Stimulated activated naive CD4-positive, alpha-beta T cell (primary cell): ENCODE measurements at places on chromosomes 5 and 9.

DNA sequence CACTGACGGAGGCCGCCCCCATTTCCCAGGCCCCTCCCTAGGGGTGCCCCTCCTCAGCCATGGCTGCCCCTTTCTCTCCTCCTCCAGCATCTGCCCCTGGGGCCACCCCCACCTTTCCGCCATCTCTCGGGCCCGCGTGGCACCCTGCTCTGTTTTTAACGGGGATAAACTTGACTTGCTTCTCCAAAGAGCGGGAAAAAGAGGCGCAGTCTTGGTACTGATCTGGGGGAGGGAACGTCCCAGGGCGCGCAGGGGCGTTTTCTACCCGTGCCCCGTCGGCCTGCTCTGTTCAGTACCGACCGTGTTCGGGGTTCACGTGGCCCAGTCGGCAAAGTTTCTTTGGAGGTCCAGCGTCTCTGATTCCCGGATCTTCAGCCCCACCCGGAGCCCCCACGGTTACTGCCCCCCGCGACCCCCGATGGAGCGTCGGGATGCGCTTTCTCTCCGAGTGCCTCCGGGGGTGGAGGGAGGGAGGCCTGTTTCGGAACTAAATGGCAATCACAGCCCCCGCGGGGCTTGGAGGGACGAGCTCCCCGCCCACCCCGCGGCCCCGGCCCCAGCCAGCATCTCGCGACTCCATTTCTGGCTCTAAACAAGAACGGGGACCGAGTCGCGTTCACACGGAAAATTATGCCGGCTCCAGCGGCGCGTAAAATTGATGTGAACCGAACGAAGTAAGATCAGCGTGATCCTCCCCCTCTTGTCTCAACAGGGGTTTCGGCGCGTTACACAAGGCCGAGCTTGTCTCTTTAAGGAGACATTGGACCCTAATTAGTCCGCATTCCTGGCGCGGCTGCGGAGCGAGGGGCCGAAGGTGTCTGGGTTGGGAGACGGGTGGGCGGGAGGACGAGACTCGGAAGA is 1.1 kb upstream of the TLE4 start:
- DNase-seq = peak; percentile 26

DNA sequence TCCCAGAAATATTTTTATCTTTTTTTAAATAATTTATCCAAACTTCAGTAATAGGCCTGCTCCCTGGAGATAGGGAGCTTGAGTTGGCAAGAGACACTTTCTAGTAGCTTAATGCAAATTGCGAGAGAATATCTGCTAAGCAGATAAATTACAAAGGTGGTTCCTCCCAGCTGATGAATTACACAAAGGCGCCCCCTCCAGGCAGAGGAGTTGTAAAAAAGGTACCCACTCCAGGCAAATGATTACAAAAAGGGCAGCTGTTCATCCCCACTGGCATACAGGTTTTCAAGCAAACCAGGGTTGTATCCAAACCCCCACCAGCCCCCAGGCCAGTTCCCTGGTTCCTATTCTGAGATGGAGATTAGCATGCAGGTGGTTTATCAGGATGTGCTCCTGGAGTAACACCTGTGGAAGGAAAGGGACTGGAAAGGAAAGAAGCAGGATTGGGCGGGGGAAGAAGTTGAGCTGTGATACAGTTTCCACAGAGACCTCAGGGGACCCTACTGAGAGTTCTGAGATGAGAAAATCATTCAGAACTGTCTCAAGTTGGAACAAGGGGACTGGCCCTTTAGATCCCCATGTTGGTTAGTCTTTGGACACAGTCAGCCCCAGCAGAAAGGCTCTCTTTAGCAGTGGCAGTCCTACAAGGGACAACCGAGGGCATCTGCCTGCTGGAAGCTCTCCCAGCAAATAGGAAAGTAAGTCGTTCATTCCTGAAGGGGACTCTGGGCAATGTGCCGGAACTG is 25.5 kb downstream of the ESM1 start:
- DNase-seq = no peak

- no peak for DNase-seq
Observed at GRCh38 chr5:156528673-156529072, 201.7 kb downstream of the SGCD start.

- no peak for DNase-seq
Observed at GRCh38 chr5:78483809-78484521, 123.5 kb downstream of the SCAMP1 start.

GRCh38 chr5:17224858-17225511 is 7.6 kb downstream of the BASP1 start:
- DNase-seq = no peak

DNA sequence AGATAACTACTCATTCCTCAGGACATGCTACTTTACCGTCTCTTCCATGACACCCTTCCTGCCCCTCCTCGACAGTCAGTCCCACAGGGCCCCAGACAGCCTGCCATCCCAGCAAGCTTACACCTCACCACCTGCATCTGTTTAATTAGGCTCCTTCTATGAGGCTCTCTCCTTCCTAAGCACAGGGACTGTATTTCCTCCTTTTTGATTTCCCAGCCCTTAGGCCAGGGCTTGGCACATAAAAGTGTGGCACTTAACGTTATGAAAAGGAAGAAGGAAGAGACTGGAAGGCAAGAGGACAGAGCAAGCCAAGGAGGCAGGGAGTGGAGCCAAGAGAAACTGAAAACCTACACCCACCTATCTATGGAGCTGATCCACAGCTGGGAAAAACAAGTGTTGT is 146.8 kb downstream of the SIL1 start:
- no peak for DNase-seq

DNA sequence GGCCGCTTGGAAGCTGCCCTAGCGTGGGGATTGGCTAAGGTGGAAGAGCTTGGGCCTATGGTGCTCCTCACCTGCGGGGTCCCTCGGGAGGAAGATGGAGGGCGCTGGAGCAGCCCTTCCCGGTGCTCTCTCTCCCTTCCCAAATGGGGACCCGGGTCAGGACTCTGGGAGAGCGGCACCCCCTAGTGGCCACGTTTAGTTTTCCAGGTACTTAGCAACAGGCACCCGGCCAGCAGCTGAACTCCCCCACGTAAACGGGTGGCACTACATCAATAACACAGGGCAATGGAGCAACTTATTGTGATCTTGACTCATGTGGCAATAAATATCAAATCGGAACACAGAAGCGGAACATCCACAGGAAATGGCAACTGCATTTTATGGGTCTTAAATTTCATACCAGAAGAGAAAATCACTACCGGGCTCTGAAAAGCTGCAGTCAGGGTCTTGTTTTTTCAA is 316.6 kb downstream of the AGTPBP1 start:
- DNase-seq = no peak

DNA sequence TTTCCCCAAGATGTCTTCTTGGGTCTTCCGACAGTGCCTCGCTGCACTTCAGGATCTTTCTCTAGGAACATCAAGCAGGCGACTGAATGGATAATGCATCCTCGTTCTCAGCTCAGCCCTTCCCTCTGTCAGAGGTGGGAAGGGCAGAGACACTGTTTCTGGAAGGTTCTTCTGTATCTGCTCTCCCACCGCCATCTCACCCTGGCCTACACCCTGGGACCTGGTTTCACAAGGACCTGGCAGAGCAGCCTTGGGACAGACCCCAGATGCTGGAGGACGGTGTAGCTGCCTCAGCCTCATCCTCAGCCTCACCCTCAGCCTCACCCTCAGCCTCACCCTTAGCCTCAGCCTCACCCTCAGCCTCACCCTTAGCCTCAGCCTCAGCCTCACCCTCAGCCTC is 18.5 kb downstream of the MRPL36 start:
- DNase-seq = no peak

- no peak for DNase-seq
Observed at GRCh38 chr5:37740331-37741066, 99.3 kb downstream of the GDNF start.

- no peak for DNase-seq
Observed at GRCh38 chr5:65061974-65062353, 293.2 kb downstream of the CWC27 start.

DNA sequence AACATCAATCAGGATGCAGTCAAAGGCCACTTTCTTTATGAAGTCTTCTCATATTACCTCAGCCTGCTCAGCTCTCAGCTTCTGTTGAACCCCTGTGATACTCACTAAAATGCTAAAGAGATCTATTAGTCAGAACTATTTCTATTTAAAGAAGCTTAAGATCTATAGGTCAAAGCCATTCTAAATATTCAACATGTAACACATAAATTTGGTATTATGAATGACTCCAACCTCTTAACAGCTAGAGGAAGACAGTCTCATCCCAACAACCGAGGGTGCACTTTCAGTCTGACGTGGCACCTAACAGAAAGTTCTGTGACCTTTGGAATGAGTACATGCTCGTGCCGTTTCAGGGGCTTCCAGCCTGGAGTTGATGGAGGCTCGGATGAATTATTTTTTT is 301.5 kb upstream of the VLDLR start:
- no peak for DNase-seq

- DNase-seq = no peak
Observed at GRCh38 chr5:64330728-64331231, 165.1 kb downstream of the RNF180 start.

DNA sequence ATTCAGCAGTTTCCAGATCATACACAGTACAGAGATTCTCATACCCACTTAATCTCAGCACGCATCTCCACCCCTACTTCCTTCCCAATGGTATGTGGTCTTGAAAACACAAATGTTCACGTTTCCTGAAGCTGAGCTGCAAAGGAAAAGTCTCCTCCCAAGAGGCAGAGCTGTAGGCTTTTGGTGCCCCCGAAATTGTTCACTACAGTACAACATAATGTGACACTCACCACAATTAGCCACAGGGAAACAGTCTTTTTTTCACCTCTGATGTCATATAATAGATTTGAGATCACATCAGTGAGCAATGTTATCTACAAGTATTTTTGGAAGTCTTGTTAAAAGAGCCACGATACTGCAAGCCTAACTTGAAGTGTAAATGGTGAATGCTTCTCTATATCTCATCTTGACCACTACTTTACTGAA is 40.2 kb downstream of the NFIB start:
- no peak for DNase-seq

GRCh38 chr9:75869236-75869635 is 21.2 kb upstream of the PCSK5 start:
- no peak for DNase-seq

DNA sequence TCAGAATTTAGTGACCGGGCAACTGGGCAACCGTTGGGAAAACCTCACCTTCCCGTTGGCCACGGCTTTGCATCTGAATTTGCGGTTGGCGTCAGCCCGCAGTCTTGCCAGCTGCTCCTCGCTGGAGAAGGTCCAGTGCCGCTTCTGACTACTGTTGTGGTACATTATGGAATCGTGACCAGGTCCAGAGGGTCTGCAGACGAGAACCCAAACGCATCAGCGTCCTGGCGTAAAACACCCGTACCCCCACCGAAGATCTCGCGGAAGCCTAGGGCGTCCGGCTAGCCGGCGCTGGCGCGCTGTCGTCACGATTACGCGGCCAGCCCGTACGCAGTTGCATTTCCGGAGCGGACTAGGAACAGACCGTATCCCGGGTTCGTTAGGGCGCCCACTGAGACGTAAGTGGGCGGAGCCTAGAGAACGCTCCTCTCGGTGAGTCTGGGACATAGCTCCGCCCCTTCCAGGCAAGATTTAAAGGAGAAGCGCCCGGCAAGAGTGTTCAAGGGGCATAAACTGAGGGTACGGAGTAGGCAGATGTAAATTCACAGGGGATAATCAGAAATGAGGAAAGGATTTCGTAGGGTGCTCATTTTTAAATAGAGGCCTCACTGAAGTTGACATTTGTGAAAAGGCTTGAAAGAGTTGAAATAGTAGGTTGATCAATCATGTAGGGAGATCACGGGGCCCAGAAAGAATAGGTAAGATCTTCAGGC is at the start of gene CCNH:
TSS of gene CCNH (minus strand) at position 301 of the 713 bp plus-strand sequence. CDS start at position 165, 136 bp downstream.
- DNase-seq = peak; percentile 94

DNA sequence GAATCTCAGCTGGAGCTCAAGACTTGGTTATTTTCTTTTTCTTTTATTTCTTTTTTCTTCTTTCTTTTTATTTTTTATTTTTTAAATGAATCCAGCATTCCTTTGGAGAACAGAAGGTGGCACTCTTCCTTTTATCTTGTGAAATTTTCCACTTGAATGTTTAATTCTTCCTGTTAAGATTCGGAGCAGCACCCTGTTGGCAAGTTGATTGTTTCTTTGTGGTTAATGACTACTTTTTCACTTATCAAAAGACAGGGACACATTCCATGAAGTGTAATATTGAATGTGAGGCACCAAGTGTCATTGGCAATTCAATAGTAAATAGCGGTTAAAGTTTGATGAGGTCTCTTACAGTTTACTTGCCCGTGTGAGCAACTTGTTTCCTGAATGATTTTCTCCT is 240.5 kb upstream of the CHD1 start:
- DNase-seq = no peak

- DNase-seq = no peak
Observed at GRCh38 chr9:78348848-78349247, 51.9 kb downstream of the PSAT1 start.

DNA sequence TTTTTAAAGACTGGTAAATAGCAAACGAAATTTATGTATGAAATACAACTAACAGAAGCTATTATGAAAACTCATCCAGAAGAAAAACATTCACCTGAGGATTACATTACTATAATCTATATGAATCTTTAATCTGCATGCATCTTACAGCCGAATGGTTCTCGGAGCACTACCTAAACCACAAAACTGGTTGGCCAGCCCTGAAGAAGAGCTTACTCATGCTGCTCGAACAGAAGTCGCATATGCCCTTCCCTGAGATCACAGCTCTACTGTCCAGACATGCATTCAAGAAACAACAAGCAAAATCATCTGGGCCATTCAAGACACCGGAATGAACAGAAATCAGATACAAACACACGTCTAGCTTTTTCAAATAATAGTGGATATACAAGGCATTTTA is 931.0 kb upstream of the DMAC1 start:
- no peak for DNase-seq

DNA sequence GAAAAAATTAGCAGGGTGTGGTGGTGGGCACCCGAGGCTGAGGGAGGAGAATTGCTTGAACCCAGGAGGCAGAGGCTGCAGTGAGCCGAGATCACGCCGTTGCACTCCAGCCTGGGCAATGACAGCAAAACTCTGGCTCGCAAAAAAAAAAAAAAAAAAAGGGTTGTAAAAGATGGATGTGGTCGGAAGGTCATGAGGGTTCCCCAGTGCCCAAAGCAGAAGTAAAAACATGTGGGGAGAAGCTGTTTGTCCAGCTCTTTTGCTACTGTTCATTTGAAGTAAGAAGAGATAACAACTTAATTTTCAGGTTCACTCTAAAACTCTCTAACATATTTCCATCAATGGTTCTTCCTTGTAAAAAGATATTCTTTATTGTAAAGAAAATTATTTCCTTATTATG is 57.1 kb upstream of the GOLPH3 start:
- no peak for DNase-seq

GRCh38 chr5:153118018-153118417 is 372.5 kb upstream of the GRIA1 start:
- no peak for DNase-seq

DNA sequence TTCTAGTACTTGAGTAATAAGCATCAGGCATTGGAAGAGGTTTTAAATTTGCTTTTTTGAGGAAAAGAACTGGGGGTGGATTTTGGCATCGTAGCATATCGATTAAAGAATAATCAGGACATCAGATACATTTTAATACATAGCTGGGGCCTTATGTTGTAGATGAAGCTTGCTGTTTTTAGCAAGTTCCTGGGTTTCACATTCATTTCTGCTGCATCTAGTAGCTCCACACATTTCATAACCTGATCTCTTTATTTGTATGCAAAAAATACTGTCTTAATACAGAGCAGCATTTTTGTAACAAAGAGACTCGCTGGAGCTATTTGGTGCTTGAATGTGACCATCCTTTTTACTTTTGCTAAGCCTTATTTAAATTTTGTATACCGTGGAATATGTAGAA is 28.5 kb downstream of the CD180 start:
- no peak for DNase-seq

GRCh38 chr9:124414612-124415011 is 630 bp downstream of the PSMB7 start:
- DNase-seq = no peak
